CD4-positive, alpha-beta T cell treated with Interleukin-12 subunit alpha and Interleukin-12 subunit beta, for 1 hour (primary cell): ENCODE measurements at places on chromosomes 1 and 21.

GRCh38 chr1:214364386-214364785 is 83.4 kb downstream of the SMYD2 start:
- no peak for DNase-seq

GRCh38 chr21:45818904-45819285 is 162.7 kb upstream of the COL6A1 start:
- DNase-seq: peak; percentile 4

- no peak for DNase-seq
These were observed 10.2 kb downstream of the BMP8A start for GRCh38 chr1:39501666-39502065.

GRCh38 chr1:15830258-15830657 is 17.2 kb upstream of the SPEN start:
- DNase-seq: no peak

DNA sequence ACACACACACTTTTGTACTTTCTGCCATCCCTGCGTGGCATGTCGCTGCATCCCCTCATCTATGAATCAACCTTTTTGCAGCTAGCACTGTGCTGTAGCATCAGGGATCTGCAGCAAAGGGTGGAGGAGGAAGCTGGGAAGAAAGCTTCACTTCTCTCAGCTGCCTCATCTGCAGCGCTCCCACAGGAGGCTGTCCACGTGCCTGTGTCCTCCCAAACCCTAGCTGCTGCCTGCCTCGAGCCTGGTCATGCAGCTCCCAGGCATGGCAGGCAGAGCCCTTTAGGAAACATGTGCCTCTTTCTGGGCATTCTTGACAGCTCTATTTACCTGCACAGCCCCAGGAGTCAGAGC is 262.1 kb upstream of the SGIP1 start:
- no peak for DNase-seq

DNA sequence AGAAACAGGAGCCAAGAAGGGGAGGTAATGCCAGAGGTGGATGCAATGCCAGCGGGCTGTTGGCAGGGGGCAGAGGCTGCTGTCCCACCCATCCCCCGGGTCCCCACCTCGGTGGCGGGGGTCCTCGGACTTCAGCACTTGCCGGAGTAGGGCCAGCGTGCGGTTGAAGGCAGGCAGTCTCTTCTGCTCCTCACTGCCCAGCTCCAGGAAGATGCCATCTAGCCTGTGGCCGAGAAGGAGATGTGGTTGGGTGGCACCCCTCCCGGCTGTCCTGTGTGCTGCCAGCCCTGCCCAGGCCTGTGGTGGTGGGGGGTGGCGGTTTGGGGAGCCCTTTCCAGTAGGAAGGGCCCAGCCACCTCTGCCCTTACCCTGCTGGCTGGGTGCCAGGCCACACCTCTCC is 13.5 kb downstream of the TTC22 start:
- DNase-seq: no peak

- DNase-seq: no peak
These were observed 60.9 kb downstream of the ABL2 start for GRCh38 chr1:179168536-179168935.

GRCh38 chr1:11590395-11590794 is 63.8 kb downstream of the FBXO2 start:
- DNase-seq: no peak

GRCh38 chr1:238399558-238399957 is 508.8 kb upstream of the ZP4 start:
- no peak for DNase-seq

DNA sequence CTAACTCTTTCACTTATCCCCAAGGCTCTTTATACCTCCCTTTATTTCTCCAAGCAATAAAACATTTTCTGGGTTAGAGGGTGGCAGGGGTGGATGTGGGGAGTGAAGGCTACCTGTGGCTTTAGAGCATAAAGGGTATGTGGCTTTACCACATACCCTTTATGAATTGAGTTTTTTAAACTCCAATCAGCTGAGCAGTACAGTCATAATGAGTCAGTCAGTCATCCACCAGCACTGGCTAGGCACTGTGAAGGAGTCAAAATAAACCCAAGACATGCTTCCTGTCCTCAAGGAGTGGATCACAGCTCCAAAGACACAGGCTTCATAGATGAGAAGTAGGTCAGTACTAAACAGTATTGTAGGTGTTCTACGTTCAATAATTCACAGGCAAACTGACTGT is 2.6 kb upstream of the TDRD10 start:
- DNase-seq: no peak

- DNase-seq: no peak
These were observed 149.0 kb upstream of the RAB4A start for GRCh38 chr1:229121845-229122436.

DNA sequence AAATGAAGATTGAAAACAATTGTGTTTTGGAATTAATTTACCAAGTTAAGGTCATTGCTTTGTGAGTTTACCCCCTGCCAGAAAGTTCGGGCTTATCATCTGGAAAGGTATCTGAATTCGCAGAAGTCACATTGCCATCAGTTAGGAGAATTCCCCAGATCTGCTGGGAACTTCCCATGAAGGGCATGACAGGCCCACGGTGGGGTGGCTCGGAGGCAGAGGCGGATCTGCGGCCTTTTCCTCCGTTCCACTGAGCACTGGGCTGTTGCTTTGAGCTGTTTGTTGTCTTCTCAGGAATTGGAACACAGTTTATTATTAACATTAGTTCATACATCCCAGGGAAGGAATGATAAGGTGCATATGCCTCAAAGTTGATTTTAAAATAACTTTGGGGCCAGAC is 320.0 kb downstream of the CAMTA1 start:
- no peak for DNase-seq

GRCh38 chr21:36980280-36981048 is 14.0 kb upstream of the HLCS start:
- DNase-seq: no peak

DNA sequence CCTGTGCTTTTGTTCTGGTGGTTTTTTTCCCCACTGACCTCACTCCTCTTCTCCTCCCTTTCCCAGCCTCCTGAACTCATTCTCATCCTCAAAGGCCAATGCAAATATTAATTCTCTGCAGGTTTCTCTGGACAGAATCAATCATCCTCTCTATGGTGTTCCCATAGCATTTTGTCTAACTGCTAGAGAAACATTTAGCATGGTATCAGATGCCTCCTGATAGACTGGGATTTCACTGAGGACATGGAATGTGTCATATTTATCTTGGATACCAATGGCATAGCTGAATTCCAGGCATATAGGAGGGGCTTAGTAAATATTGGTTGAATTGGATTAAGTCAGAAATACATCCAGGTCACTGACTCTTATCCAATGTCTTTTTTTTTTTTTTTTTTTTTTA is 46.1 kb upstream of the SRP9 start:
- DNase-seq: no peak
